ENCODE measurements at places on chromosomes 7 and 10.

GRCh38 chr7:117645481-117646165 is 165.8 kb downstream of the CFTR start:
- no peak for DNase-seq

DNA sequence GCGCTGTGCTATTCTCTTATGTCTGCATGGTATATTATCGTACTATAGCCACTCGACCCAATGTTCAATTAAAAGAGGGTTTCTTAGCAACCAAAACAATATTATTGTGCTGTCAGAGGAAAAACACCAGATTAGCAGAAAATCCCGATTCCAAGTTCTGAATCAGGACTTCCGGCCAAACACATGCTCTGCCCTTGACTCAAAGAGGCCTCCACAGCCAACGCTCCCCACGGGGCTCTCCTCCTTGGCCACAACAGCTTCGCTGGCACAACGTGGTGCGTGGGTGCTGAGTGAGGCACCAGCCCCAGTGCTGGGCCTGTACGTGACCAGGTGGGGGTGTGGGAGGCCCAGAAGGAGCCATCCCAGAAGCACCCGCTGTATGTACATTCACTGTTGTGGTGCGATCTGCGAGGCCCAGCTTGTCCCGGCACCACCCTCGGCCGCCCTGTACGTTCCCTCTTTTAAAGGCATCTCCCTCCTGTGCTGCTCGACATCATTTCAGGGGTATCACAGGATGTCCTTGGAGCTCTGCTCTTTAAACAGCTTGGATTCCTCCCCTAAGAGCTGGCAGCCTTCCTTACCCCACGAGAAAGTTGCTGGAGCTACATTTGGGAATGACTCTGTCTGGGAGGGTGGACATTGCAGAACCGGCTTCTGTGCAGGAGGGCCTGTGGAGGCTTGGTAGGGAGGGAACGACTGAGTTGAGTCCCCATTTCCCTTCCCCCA is 736.2 kb downstream of the PARD3 start:
- DNase-seq = no peak

GRCh38 chr10:98308669-98309365 is 40.8 kb upstream of the LOXL4 start:
- DNase-seq = no peak

- DNase-seq = no peak
These were observed 45.8 kb upstream of the TNS3 start for GRCh38 chr7:47627580-47628283.

DNA sequence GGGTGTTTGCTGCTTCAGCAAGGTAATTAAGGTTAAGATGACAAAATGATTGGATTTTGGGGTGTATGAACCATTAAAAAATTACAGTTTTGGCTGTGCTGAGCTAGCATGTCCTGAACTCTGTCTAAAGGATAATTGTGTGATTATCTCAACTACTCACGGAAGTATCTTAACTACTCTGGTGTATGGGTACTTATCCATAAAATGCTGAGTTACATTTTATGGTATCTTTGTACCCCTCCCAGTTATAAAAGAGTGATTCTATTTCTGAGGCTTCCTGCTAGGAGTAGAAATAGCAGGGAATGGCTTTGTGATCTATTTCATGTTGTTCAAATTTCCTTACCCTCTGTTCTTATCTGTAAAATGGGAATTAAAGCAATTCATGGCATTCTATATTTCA is 22.6 kb downstream of the CYP2C18 start:
- no peak for DNase-seq

GRCh38 chr10:28871665-28872064 is 194.3 kb downstream of the BAMBI start:
- DNase-seq = no peak

DNA sequence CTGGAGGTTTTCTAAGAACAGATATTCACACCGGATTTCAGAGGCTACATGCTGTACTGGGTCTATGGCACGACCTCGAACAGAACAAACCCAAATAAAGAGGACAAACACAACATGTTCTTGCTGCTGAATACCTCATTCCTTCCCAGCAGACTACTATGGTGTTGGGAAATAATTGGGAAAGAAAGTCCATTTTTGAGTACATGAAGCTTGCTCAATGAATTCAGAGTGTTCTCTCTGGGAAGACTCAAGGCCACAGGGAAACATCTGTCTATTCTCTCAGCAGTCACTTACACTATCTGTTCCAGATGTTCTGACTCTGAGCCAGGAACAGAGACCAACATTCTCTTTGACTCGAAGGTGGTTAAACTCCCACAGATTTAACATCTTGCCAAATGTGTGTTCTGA is 30.9 kb downstream of the LAMB1 start:
- no peak for DNase-seq

DNA sequence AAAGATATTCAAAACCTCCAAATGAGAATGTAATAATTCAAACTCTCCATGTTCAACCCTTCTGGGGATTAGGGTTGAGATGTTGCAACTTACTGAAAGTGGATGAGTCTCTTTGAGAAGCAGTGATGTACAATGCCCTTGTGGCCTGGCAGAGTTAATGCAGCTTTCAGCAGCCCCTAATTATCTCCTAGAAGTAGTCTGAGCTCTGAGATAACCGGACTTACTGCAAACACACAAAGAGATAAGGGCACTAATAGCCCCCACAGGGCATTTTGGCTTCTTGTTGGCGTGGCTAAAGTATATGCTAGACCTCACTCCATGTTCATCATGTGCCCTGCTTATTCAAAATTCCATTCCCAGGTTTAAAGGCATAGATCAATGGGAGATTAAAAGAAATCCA is 404.7 kb downstream of the NEBL start:
- no peak for DNase-seq

DNA sequence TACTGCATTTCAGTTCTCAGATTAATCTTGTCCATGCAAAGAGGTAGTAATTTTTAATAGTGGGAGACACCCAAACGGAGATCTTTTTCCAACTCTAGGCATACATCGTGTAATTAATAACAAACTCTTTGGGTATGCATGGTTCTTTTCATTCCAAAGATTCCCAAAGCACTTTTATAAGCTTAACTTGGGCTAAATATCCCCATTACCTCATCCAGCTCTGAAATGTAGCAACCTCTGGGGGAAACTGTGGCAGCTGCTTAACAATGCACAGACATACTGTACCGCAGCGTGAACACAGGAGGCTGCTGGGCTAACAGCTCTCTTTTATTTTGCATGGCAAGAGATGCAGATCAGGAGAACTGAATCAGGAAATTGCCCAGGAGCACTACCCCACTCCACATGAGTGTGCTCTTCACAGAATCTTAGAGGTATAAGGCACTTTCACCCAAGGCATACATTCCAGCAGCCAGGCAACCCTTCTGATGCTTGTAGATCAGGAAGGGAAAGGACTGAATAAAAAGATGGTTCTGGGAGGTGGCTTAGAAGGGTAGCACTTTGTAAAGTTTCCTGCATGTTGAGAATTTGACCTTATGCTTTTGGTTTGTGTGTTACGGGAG is 114.4 kb upstream of the GLI3 start:
- DNase-seq = no peak

- DNase-seq = no peak
These were observed 52.0 kb upstream of the NPTX2 start for GRCh38 chr7:98565103-98565502.

DNA sequence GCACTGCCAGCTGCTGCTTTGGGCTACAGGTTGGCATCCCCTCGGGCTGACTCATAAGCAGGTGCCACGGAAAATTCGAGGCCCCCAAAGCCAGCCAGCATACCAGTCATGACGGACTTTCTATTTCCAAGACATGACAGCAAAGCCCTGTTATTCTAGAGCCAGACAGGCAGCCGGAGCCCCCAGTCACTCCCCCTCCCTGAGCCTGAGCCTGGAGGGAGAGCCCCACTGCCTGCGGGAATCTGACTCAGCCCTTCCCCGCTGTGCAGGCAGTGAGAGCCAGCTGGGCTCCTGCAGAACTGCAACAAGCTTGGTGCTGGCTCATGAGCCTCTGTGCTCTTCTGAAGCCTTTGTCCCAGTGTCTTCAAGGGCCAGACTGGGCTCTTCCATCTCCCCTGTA is 15.8 kb downstream of the BTBD16 start:
- no peak for DNase-seq

DNA sequence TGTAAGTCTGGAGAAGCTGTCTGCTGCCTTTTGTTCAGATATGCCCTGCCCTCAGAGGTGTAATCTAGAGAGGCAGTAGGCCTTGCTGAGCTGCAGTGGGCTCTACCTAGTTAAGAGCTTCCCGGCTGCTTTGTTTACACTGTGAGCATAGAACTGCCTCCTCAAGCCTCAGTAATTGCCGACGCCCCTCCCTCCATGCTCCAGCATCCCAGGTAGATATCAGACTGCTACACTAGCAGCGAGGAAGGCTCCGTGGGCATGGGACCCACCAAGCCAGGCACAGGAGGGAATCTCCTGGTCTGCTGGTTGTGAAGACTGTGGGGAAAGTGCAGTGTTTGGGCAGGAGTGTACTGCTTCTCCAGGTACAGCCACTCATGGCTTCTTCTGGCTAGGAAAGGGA is 26.4 kb upstream of the CXCL12 start:
- DNase-seq = no peak
